Keratinocyte (primary cell): ENCODE measurements at places on chromosomes 4 and X.

DNA sequence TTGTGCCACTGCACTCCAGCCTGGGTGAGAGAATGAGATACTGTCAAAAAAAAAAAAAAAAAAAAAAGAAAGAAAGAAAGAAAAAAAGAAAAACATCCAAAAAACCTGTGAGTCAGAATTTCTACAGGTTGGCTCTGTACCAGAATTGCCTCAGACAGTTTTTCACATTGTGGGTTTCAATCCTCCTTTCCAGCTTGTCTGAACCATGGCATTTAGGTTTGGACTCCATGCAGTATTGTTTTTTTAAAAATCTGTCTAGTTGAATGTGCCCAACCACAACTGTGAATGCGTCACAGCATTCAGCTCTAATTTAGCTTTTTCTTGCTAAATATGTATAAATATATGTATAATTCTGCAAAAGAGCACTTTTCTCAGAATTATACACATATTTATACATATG is 31.4 kb upstream of the ARSH start:
- DNase-seq, result no peak

GRCh38 chrX:154724993-154725756 is 25.7 kb downstream of the GAB3 start:
- no peak for DNase-seq

DNA sequence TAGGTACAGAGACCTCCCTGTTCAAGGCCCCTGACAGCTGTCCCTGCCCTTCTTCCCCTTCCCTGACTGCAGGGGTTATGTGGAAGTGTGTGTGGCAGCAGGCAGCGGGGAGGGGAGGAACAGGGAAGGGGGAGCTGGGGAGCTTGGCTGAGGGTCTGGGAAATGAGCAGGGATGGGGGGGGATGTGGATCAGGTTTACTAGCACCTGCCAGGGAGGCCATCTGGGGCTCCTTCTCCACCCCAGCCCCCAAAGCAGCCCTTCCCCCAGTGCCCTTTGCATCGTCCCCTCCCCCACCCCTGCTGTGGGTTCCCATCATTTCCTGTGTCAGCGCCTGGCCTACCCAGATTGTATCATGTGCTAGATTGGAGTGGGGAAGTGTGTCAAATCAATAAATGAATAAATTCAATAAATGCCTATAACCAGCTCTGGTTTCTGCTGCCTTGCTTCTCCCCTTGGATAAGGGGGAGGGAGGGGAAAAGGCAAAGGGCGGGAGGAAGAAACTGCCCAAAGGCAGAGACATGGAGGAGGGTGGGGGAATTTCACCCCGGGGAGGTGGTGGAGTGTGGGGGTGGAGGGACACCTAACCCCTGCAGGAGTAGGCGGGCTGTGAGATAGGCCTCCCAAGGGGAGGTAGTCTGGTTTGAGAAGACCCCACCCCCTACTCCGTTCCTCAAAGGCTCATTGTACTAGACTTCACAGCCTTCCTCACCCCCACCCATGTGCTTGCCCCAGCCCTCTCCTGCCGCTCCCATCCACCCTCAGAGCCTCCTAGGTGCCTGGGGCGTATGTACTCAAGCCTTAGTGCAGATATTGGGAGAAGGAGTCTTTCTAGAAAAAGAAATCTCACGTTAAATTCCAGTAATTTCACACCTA is 3.2 kb downstream of the CXorf65 start:
- DNase-seq, result no peak

DNA sequence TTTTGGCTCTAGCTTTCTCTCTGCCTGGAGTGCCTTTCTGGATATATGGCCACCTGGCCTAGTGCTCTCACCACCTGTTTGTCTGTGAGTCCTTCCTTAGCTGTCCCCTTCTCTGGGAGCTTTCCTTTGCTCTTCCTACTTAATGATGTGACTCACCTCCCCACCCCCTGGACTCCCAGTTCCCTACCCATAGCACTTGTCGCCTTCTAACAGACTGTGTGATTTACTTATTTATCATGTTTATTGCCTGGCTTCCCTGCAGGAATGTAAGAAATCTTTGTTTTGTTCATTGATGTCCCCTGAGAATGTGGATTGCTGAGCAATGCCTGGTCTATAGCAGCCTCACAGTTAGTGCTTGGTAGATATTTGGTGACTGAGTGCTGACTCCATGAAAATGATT is 18.9 kb downstream of the ADD1 start:
- no peak for DNase-seq

- DNase-seq, result no peak
Measured at GRCh38 chr4:5524446-5525299, 183.7 kb downstream of the EVC2 start.

DNA sequence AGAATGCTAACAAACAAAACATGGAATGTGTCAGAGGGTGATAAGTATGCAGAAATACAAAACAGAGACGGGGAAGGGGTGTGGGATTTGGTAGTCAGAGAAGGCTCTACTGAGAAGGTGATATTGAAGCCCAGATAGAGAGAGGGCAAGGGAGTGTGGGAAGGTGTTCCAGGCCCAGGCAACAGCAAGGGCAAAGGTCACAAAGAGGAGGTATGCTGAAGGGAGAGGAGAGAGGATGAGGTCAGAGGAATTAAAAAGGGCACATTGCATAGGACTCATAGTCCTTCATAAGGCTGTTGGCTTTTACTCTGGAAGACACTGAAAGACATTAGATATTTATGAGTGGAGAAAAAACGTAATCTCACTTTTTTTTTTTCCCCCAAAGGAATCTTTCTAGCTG is 82.6 kb upstream of the TNIP3 start:
- no peak for DNase-seq

GRCh38 chr4:157242871-157243270 is 22.3 kb downstream of the GRIA2 start:
- DNase-seq, result no peak

DNA sequence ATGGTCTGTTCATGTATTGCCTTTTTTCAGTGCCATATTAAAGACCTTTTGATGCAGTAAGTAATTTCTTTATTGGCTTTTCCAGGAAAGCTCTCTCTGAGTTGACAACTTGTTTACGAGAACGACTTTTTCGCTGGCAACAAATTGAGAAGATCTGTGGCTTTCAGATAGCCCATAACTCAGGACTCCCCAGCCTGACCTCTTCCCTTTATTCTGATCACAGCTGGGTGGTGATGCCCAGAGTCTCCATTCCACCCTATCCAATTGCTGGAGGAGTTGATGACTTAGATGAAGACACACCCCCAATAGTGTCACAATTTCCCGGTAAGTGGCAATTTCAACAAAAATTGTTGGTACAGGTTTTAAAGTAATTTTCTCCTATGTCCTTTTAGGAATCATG is 148.0 kb downstream of the STIM2 start:
- no peak for DNase-seq

DNA sequence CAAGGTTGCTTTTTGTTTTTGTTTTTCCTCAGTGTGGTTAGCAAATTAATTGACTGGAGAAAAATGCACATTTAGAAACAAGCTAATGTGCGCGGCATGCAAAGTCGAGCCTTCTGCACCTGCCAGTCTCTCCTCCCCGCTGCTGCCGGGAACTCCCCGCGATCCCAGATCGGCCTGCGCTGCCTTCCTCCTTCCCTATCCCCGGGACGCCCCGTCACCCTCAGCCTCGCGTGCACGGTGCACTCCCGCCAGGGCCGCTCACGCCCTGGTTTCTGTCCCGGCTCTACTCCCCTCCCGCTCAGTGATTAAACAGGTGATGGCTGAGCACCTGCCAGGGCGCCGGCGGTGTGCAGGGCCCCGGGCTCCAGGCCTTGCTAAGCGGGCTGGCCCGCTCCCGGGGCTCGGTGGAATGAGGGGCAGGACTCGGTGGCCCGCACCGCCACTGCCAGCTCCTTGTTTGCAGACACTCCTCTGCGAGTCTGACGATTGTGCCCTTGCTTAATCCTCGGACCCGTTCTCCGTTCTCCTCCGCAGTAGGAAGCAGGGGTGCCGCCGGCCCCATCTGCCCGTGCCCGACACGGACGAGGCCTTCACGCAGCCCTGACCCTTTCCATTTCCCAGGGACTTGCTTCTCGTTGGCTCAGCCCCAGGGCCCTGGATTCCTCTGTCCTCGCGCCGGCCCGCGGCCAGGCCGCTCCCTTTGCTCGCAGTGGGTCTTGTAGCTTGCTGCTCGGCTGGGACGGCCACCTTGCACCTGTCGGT is 143.4 kb downstream of the TRIML1 start:
- DNase-seq, result no peak

GRCh38 chr4:70062000-70062399 is 11.8 kb downstream of the HTN1 start:
- DNase-seq, result no peak

GRCh38 chr4:90844241-90844640 is 717.0 kb downstream of the CCSER1 start:
- no peak for DNase-seq

DNA sequence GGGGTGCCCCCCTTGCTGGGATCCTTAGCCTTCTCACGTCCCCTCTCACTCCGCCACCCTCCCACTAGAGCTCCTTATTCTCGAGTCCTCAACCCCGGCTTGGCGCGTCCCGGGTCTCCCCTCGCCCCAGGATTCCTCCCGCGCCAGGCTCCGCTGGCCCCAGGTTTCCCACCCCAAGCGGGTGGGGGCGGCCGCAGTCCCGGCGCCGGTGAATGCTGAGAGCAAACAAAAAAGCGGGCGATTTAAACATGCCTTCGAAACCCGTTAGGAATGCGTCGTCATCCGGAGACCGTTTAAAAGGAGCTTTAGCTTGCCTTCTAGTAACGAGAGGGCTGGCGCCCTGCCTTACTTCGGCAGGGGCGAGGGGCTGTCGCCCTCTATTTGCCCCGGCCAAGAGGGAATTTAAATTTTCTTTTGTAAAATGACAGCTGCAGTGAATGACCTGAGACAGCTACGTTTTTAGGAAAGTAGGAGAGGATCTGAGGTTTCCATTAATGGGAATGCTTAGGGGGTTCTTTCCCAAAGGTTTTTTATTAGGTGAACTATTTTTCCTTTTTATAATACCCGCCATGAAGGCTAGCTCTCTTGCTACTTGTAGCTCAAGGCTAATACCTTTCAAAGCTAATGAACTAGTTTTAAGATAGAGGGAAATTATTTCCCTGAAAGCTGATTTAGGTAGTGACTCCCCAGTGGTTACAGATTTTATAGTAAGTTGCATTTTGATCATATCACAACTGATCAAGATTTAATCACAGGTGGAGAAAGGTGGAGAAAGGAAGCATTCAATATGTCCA is 3.1 kb downstream of the JADE1 start:
- no peak for DNase-seq

- DNase-seq, result no peak
Measured at GRCh38 chr4:3436048-3436797, 5.5 kb upstream of the HGFAC start.

DNA sequence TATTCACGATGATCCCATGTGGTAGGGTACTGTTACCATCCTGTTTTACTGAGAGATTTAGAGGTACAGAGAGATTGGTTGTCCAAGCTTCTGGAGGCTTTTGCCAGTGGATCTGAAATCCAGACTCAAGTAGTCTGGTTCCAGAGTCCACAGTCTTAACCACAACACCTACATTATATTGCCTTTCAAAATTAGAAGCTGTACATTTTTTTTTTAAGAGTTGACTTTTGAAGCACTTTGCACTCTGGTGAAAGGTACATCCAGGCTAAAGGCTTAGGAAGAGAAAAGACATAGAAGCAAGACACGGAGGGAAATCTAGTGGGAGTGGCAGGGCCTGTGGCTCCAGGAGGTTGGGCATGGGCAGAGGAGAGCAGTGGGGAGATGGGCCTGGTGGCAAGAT is 122.1 kb downstream of the AFF1 start:
- no peak for DNase-seq

- DNase-seq, result no peak
Measured at GRCh38 chr4:105182211-105182610, 35.5 kb downstream of the TET2 start.

DNA sequence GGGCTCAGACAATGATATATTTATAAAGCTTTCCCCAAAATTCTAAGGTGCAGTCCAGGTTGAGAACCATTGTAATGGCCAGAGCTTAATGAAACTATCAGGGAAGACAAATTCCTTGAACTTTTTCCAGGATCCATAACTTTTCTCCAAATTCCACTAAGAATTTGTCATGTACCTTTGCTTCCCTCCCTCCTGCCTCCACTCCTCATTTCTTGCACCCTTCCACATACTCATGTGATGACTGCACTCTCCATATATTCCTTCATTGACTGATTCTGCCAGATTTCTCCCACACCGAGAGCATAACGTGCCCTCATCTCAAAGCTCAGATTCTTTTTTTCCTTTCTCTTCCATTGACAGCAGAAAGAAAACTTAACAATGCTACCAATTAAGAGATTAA is 20.9 kb upstream of the AMELX start:
- DNase-seq, result no peak

GRCh38 chr4:22434895-22435294 is 81.0 kb downstream of the ADGRA3 start:
- DNase-seq, result peak; percentile 17

DNA sequence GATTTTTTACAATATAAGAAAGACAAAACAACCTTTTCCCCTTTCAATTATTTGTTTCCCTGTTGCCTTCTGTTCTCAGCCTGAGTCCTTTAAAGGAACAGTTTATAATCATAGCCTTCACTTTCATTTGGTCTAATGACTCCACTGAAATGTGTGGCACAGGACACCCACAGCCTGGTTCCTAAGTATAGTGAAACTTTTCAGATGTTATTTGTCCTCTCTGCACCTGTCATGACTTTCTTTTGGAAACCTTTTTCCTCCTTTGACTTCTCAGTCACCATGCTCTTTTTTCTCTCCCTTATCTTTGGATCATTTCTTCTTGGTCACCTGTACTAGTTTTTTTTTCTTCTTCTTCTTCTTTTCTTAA is 237.8 kb upstream of the ANXA3 start:
- no peak for DNase-seq

DNA sequence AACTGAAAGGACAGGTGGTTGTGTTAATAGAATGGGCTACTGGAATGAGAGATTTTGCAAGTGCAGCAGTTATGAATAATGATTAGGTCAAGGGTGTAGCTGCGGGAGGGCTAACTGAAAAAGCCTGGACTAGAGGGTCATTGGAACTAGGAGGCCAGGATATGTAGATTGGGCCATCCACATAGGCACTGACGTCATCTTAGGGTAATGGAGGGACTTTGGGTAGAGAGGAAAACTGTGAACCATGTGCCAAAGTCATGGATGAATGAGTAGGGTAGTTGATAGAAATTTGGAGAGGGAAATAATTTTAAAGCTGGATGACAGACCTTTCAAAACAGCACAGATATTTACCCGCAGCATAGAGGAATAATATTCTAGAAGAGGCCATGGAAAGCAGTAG is 123.6 kb upstream of the SLITRK2 start:
- DNase-seq, result no peak

DNA sequence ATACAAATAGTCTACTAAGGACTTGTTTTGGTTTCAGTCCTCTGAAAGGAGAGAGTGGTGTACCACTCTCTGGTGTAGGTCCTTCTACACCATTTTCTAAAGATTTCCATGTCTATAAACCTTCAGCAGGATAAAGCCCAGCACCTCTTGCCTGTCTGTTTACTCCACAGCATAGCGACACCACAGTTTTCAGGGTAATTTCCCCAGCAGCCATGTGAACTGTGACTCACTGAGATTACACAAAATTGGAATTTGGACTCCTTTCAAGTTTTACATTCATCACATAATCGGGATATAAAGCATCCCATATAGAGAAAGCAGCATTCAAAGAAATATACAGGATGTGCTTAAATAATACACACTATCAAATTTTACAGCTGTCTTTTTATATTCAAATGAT is 229.6 kb downstream of the PRDM5 start:
- DNase-seq, result peak; percentile 13
